ENCODE measurements at places on chromosomes 7 and 10.

- DNase-seq = no peak
Observed at GRCh38 chr10:110208614-110209453, 1.4 kb downstream of the MXI1 start.

- DNase-seq = no peak
Observed at GRCh38 chr7:19463581-19463980, 245.3 kb downstream of the POLR1F start.

DNA sequence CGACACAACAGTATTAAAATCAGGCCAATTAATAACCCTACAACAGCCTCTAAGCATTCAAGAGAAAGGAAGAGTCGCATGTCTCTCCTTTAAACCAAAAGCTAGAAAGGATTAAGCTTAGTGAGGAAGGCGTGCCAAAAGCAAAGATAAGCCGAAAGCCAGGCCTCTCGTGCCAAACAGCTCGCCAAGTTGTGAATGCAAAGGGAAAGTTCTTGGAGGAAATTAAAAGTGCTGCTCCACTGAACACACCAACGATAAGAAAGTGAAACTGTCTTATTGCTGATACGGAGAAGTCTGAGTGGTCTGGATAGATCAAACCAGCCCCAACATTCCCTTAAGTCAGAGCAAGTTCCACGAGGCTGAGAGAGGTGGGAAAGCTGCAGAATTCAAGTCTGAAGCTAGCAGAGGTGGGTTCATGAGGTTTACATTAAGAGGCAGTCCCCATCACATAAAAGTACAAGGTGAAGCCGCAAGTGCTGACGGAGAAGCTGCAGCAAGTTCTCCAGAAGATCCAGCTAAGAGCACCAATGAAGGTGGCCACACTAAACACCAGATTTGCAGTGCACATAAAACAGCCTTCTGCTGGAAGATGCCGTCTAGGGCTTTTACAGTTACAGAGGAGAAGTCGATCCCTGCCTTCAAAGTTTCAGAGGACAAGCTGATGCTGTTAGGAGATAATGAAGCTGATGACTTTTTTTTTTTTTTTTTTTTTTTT lies 194.8 kb downstream of the MAD1L1 start:
- no peak for DNase-seq

DNA sequence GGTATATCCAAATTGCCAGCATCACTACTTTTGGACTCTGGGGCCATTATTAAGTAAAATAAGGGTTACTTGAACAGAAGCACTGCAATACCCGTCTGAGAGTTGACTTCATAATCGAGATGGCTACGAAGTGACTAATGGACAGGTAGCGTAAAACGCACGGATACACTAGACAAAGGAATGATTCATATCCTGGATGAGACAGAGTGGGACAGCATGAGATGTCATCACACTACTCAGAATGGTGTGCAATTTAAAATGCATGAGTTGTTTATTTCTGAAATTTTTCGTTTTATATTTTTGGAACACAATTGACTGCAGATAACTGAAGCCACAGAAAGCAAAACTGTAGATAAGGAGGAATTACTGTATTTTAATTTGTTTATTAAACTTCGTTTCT lies 421.5 kb upstream of the LRGUK start:
- peak; percentile 69 for DNase-seq

GRCh38 chr7:47218378-47219176 lies 363.3 kb downstream of the TNS3 start:
- DNase-seq = no peak

DNA sequence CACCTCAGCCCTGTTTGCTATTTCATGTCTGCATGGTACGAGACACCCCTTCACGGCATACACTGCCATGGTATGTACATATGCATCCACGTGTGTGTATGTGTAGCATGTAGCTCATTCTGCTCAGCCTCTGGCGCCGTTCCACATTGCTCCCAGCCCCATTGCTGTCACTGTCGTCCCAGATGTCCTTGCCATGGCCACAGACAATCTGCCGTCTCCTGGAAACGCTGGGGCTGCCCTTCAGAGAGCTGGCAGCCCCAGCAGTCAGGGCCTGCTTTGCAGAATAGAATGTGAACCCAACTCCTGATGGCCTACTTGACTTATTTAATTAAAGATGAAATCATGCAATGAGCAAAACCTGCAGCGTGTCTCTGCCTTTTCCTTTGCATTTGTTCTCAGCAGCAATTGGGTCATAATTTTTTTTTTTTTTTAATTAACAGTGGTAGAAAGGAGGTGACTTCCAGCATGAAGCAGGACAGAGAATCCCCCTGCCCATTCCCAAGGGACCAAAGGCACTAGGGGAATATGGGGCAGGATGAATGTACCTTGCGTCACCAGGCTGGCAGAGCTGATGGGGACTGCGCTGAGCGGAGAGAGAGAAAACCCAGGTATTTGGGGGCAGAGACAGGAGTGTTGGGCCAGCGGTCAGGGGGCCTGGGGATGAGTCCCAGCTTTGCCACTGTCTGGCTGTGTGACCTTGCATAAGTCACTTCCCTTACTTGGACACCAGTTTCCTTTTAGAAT lies 49.2 kb downstream of the CHST3 start:
- no peak for DNase-seq

DNA sequence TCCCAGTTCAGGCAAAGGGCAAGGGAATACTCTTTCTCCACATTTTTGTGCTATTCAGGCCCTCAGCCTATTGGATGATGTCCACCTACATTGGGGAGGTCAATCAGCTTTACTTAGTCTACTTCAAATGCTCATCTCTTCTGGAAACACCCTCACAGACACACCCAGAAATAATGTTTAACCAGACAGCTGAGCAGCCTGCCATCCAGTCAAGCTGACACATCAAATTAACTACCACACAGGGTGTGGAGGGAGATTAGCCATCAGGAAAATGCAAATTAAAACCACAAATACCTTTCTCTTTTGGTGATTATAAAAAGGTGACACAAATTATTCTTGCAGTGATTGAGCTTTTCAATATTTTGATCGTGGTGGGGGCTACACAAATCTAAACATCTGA lies 74.7 kb upstream of the FZD8 start:
- peak; percentile 70 for DNase-seq

DNA sequence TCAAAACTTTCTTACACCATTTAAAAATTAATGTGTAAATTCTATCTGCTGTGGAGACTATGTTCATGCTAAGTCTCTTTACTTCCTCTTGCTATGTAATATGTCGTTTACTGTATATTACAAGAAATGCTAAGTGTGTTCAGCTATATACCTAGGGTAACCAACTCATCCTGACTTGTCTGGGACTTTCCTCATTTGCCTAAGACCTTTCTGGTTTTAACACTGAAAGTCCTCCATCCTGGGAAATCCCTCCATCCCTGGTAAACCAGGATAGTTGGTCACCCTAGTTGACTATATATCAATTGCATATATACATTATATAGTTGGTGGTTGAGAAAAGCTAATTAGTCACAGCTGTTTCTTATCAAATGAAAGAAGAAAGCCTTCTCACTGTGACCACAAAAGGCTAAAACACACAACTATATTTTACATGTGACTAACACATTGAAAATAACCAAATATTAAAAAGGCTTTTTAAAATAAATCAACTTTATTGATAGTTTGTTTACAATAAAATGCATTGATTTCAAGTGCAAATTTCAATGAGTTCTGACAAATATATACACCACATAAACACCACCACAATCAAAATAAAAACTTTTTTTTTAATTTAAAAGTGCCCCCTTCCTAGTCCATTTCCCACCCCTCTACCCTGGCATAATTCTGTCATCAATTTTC lies 167.7 kb upstream of the INHBA start:
- no peak for DNase-seq

GRCh38 chr10:19333631-19334030 lies 285.0 kb downstream of the MALRD1 start:
- no peak for DNase-seq

GRCh38 chr7:37826825-37827224 lies 21.6 kb upstream of the NME8 start:
- no peak for DNase-seq

- no peak for DNase-seq
Observed at GRCh38 chr7:23205577-23205908, 23.7 kb downstream of the NUP42 start.

DNA sequence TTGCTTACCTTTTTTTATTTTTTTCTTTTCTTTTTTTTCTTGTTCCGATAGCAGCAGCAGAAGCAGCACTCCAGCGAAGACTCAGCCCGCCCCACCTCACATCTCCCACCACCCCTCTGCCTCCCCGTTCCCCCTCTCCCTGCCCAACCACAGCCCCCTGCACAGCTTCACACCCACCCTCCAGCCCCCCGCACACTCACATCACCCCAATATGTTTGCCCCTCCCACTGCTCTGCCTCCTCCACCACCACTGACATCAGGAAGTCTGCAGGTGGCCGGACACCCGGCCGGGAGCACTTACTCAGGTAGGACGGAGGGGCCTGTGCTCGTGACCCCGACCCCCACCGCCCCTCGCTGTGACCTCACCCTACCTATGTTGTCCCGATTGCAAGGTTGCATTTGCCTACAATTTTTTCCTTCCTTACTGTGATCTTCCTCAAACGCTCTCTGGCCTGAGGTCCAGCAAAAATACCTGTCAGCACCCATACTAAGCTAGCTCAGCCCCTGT lies 367.2 kb upstream of the GALNT17 start:
- DNase-seq = no peak
